A549 treated with GW870086 at 1 μM for 4 hours (cell line): ENCODE measurements at places on chromosomes 2 and 18. TPM values are rescaled to one million over a fixed set of nuclear protein-coding genes. Genes with fewer than 3 reads are reported as not detected.

The CNRIP1 gene
- total RNA-seq: 1.7 to 2.2 TPM (median 1.9 TPM) in 5 replicates

The LDLRAD4 gene
- 1.5 to 3.3 TPM (median 2.0 TPM) in 5 replicates for total RNA-seq

The GPR45 gene
- not detected in 5 replicates for total RNA-seq

The RAPGEF4 gene
- 0.09 to 0.69 TPM (median 0.28 TPM) in 5 replicates for total RNA-seq
